ENCODE measurements at places on chromosomes 11 and 22.

GRCh38 chr11:118485273-118485672 is 42.0 kb upstream of the TTC36 start:
- DNase-seq: no peak

GRCh38 chr11:2160736-2161259 is at the start of gene INS:
INS (minus strand) TSS chr11:2161209; CDS start chr11:2160971, 238 bp downstream.
- no peak for DNase-seq

GRCh38 chr11:126743628-126744027 is 256.9 kb downstream of the KIRREL3 start:
- DNase-seq: no peak

GRCh38 chr22:21082248-21082647 is 36.5 kb downstream of the LRRC74B start:
- no peak for DNase-seq

- no peak for DNase-seq
Measured at GRCh38 chr11:35334385-35335090, 84.8 kb downstream of the SLC1A2 start.

- no peak for DNase-seq
Measured at GRCh38 chr11:127709960-127710359, 709.4 kb upstream of the KIRREL3 start.

- DNase-seq: no peak
Measured at GRCh38 chr11:78564490-78565467, 9.9 kb downstream of the NARS2 start.

GRCh38 chr11:128552783-128553661 is 34.3 kb downstream of the ETS1 start:
- no peak for DNase-seq

DNA sequence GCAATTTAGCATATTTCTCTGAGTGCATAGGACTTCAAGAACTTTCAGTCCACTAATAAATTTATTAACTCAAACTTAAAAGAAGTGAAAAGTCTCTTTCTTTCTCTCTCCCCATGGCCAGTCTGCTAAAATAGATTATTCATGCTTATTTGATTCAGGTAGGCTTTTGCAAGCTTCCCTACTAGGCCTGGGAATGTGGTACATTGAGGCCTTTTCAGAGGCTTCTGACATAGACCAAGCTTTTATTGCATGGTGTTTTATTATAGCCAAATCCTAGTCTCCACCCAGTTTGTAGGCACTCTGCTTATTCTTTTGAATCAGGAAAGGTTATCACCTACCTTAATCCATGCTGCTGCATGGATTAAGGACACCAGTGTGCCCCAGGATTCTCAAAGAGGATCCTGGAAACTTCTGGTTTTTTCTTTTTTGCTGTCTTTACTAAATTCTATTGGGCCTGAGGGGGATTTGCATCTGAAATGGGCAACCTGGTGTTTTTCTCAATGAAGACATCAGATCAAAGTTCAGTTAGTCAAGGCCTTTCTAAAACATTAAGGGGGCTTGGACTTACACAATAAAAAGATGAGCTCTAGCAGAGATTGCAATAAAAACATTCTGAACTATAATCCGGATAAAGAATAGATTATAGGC is 92.2 kb downstream of the ELP4 start:
- DNase-seq: no peak

DNA sequence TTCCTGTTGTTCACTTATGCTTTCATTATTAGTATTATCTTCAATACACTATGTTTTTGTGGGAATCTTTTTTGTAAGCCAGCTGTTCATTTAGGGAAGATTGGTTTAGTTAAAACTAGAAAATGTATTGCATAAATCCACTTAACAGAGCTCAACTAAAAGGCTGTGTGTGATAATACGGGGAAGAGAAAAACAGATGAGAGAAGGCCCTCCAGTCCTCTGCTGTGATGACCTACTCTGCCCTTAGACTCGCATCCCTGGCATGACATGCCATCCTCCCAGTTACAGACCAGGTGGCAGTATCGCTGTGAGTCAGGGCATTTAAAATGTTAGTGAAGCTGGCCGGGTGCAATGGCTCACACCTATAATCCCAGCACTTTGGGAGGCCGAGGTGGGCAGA is 173.4 kb upstream of the TTC12 start:
- DNase-seq: no peak

DNA sequence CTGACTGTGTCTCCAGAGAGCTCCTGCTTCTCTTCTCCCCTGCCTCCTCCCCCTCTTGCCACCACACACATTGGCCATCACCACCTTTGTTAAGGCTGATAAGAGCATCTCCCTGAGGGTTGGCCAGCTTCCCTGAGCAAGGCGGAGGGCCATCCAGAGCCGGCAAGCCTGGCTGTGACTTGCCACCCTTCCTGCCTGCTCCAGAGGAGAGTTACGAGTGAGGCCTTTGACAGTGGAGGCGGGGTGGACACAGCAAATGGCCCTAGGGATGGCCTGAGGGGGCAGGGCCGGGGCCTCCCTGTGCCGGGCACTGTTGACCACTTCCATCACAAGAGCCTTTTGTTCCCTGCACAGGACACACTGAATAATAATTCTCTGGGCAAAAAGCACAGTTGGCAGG is 5.4 kb downstream of the FREY1 start:
- DNase-seq: no peak

DNA sequence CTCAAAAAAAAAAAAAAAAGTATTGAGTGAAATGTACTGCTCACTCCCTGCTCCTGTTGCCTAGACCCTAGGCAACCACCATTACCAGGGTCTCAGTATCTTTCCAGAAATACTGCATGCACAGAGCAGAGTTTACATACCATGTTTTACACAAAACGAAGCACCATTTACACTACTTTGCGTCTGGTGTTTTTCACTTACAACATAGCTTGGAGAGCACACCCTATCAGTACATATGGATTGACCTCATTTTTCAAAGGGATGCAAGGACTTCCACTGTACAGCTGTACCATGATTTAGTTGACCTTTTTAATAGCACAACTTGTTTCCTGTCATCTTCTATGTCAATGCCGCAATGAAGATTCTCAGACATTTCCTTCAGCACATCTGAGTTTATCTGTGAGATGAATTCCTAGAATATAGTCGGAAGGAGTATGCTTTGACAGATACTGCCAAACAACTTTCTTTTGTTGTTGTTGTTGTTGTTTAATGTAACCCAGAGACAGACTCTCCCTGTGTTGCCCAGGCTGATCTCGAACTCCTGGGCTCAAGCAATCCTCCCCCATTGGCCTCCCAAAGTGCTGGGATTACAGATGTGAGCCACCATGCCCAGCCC is 6.1 kb downstream of the MYH9 start:
- no peak for DNase-seq

- DNase-seq: no peak
Measured at GRCh38 chr22:31998784-31999385, 44.2 kb upstream of the SLC5A1 start.

GRCh38 chr22:30201945-30202344 is 44.6 kb downstream of the LIF start:
- DNase-seq: no peak

DNA sequence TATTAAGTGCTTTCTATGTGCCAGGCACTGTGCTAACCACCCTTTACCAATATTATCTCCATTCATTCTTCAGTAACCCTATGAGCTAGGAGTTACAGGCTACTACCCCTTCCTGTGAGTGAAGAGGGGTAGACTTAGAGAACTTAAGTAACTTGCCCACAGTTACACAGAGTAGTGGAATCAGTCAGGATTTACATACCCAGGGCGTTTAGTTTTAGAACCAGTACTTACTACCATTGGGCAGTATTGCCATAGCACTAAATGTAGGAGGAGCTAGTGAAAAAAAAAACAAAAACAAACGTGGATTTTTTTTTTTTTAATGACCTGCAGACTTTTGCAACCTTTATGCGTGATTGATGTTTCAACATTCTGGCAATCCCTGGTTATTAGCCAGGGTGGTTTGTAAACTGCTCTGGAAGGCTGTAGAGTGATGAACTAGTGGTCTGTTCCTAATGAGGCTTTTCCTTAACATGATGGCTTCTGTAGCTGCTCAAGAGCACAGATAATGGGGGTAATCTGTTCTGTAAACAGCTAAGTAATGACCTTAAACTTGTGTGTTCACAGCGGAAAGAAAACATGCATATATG is 11.4 kb downstream of the TBCEL start:
- no peak for DNase-seq

- DNase-seq: no peak
Measured at GRCh38 chr11:68677432-68677831, 6.9 kb upstream of the GAL start.

DNA sequence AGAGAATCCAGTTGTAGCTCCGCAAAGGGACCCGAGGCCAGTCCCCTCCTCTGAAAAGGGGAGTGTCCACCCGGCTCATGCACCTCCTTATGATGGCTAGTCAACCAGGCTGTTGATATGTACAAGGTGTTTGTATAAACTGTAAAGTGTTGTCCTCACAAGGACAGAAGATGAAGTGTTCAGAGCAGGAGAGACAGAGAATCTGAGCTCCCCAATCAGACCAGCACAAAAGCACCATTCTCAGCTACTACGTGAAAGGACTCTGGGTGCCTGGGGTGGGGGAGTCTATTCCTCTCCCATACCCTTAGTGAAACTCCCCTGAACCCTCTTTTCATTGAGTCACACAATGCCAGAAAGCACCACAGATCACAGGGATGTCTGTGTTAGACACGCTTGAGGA is 49.4 kb downstream of the MN1 start:
- DNase-seq: no peak

DNA sequence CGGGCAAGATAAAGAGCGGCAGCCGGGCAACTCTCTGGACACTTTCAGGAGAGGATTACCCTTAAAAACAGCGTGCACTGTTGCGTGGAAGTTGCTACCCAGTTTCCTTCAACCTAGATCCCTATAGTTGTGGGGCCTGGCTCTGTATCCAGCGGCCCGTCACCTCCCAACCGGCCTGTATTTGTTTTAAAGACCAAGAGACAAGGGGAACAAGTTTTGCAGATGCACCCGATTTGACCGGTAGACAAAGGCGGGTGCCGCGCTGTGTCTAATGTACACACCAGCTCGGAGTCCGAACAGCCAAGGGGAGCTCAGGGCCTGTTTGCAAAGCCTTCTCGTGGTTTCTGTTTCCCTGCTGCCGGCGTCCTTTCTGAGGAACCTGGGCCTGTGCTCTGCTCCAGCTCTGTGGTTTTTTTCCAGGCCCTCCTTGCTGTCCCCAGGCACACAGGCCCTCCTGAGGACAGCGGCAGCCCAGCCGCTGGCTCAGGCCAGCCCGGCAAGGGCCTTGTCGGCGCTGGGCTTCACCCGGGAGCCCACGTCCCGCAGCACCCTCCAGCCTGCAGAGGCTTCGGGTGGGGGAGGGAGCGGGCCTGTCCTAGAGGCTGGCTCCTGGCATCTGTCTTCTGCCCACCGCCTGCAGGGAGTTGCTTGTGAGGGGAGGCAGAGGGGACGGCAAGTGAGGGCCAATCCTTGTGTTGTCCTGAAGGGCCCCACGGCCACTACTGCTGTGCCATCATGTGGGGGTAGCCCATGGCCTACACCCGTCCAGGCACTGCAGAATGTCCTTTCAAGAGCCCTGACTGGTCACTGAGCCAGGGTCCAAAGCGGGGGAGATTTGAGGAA is 1.4 kb downstream of the TBX1 start:
- no peak for DNase-seq

DNA sequence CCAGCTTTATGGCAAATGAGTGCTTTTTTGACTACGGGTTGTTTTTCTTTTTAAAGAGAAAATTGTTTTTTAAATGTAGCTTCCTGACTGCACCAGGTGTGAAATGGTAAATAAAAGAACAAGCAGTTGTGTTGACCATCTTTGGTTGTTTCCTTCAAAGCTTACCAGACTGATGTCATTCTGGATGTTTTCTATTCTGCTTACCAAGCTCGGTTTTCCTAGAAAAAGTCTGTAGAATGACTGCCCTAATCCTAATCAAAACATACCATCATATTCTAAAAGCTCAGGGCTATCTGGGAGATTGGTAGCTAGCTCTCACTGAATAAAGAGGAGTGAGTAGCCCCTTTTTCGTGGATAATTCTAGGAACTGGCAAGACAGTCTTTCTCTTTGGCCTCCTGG is 77.7 kb downstream of the GAB2 start:
- DNase-seq: no peak

DNA sequence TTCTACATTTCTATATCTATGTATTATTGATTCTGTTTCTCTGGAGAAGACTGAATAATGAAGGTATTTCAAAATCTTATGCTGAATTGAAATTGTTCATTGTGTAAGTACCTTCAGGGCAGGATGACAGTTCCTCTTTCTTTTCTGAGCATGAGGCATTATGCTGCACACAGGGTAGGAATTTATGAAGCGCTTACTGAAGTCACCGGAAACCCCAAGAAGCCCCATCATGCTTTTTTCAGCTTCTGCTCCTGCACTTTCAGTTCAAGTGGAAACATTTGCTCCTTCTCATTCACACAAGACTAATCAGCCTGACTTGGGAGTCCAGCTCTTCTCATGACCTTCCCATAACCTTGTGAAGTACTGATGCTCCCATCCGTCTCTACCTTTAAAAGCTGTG is 314.7 kb upstream of the SORL1-AS1 start:
- DNase-seq: no peak

DNA sequence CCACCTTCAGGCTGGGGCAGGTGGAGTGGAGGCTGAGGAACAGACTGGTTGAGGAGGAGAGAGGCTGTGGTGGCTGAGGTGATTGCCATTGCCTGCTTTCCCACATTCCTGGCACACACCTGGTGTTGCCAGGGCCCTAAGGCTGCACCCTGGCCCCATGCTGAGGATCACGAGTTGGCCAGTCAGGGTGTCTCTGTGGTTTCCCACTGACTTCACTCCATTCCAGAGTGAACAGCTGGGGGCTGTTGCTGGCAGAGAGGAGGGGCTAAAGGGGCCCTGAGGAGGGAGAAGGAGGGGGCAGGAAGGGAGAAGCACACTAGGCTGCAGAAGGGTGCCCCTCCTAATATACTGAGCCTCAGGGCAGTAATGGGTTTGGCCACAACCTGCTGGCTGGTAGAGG is 1.8 kb downstream of the TMEM86A start:
- no peak for DNase-seq

- DNase-seq: no peak
Measured at GRCh38 chr11:7606496-7606895, 66.8 kb downstream of the CYB5R2 start.

GRCh38 chr22:22023581-22024137 is 41.1 kb upstream of the TOP3B start:
- DNase-seq: no peak

- no peak for DNase-seq
Measured at GRCh38 chr11:30583476-30584280, 2.5 kb downstream of the MPPED2 start.

DNA sequence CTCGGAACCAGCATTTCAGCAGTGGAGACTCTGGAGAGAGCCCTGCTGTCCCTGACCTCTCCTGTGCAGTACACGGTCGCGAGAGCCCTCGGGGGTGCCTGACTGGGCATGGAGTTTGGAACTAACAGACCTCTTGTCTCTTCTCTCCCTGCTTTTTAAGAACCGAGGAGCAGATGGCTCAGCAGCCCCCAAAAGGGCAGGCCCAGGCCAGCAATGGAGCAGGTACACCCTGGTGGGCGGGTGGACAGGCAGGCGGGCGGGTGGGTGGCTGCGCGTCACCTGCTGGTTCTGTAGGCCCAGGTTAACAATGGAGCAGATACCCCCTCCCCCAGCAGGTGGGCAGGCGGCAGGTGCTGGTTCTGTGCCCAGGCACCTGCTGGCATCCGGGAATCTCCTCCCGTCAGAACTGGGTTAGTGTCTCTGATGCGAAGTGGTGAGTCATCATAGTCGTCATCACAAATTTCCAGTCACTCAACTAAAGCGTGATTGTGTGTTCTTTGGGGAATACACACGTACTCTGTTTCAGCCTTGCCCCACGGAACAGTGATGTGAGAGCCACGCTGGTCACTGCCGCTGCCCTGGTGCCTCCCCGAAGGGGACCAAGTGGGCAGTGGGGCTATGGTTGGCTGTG is 41.1 kb downstream of the GRAMD4 start:
- peak; percentile 44 for DNase-seq

- no peak for DNase-seq
Measured at GRCh38 chr11:107688322-107688918, 23.4 kb downstream of the SLN start.

- no peak for DNase-seq
Measured at GRCh38 chr11:47377571-47378009, 757 bp downstream of the SPI1 start.

Measured in T-helper 17 cell (primary cell).